SJCRH30 (cell line): ENCODE measurements at places on chromosomes 2 and 18.

DNA sequence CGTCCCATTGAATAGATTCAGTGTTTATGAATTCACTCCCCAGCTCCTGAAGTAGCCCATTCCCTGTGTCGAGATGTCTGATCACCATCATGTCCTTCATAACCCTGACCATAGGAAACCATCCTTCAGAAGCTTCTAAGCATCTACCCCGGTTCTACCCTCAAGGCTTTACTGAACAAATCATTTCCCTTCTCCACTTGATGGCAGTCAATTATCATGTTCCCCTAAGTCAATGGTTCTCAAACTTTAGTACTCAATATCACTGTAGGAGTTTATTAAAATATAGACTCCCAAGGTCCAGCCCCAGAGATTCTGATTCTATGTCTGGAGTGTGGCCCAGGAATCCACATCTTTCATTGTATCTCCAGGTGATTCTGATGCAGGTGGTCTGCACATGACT lies 228.4 kb upstream of the SP5 start:
- DNase-seq, result no peak

DNA sequence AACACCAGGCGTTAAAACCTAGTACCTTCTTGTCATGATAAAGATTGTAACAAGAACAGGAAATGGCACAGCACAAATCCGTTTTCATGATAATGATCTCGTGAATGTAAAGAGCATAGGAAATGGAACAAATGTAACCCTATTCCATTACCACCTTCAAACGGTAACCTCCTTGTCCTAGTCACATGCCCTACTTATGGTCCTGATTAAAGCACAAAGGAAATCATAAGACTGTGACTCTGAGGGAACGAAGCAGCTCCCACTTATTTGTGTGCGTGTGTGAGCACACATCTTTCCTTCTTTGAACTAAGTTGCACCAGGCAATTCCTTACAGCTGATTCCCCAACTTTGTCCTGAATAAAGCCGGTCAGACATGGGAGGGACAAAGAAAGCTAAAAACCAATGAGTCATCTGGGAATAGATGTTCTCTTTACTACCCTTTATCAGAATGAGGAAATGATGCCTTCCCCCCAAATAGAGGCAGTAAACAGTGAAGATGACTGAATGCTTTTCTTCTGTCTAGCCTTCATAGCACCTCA lies 192.6 kb downstream of the IKZF2 start:
- no peak for DNase-seq

DNA sequence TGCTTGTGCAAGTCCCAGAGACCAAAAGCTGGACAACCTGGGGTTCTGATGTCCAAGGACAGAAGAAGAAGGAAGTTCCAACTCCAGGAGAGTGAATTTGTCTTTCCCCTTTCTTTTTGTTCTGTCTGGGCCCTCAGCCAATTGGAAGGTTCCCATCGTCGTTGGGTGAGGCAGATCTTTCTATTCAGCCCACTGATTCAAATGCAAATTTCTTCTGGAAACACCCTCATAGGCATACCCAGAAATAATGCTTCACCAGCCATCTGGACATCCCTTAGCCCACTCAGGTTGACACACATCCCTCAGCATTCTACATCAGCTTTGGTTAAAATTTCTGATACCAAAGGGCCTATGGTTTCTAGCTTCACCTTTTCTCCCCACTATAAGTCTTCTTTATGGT lies 156.5 kb downstream of the SP3 start:
- DNase-seq, result no peak

- DNase-seq, result no peak
Observed at GRCh38 chr2:16196687-16197503, 256.5 kb downstream of the MYCN start.

GRCh38 chr2:10415640-10416039 lies 32.5 kb downstream of the ODC1 start:
- no peak for DNase-seq

DNA sequence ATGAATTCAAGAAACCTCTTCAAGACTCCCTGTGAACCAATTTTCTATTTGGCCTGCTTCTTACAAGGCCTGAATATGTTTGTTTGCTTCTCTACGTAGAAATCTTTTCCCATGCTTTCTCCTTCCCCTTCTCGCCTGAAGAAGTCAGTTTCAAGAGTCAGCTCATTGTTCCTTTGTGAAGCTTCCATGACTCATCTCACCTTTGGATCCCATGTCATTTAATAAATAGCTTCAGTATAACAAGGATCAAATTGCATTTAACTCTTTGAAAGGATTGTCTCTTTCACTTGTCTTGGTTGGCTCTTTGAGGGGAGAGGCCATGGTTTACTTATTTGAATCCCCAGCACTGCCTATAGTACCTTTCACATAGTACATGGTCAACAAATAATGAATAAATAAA lies 28.4 kb downstream of the CPS1 start:
- no peak for DNase-seq

GRCh38 chr2:226423498-226423960 lies 376.1 kb downstream of the IRS1 start:
- peak; percentile 54 for DNase-seq

DNA sequence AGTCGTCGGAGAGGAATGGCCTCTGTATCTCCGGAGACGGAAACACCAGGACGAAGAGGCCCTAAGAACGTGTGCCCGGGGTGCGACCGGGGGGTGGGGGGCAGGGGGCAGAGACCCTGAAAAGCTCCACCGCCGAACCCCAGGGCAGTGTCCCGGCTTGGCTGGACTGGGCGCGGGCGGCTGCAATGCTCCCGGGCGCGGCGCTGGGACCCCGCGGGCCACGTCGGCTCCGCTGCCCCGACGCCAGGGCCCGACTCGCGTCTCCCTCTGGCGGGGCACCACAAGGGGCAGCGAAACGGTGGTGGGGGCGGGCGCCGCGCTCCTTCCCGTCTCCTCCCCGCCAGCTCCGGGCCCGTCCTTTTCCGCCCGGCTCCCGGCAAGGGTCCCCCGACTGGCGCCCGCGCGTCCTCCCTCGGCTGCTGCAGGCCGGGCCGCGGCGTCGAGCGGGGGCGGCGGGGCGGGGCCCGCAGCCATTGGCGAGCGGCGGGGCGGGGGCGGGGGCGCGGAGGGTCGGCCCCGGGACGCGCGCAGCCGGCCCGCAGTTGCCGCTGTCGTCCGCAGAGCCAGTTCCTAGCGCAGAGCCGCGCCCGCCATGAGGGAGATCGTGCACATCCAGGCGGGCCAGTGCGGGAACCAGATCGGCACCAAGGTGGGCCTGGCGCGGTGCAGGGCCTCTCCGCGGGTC lies at the start of gene TUBB6:
Gene TUBB6 (plus strand): TSS at position 541 of the 685 bp plus-strand sequence. CDS start 52 bp downstream, at position 593.
- DNase-seq, result peak; percentile 61

- DNase-seq, result no peak
Observed at GRCh38 chr2:164187121-164187520, 434.2 kb downstream of the GRB14 start.

GRCh38 chr18:24214144-24214543 lies 75.3 kb downstream of the CABYR start:
- DNase-seq, result no peak

DNA sequence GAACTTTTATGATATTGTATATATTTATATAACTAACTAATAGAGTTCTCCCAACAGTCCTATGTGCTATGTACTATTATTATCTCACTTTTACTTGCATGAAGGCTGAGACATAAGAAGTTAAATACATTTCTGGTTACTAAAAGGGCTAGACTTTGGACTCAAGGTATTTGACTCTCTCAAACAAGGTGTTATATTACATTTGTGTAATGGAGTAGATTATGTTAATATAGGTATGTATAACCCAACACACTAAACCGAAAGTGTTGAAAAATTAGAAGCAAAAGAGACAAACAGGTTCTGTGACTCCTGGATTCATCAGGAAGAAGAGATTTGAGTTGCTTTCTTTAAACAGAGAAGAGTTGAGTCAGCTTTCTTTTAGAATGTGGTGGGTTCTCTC lies 733.6 kb upstream of the ZEB2 start:
- DNase-seq, result no peak

DNA sequence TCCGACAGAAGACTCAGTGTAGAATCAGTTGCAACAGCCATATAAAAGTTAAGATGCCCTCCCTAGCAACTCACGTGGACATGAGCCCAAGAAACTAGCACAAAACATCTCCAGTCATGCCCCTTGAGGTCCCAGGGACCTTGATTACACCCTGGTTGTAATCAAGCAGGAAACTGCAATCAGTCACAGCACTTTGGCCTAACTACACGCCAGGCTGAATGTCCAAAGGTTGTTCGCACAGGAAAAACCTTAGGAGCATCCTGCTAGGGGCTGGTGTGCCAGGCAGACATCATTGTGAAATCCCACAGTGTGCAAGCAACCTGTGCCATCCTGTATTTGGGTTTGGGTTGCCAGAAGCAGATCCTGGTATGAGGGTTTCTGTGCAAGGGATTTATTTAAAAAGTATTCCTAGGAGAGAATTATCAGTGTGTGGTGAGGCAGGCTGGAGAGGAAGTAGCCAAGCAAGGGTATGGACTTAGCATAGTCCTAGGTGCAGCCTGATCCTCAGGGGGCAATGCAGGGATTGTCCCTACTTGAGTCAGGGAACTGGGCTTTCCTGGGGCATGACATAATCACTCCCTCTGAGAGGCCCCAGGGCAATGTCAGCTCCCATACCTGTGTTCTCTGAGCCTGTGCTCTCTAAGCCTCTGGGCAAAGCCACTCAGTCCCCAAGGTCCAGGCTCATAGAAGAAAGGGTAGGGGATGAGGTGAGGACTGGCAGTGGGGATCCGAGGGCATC lies 17.8 kb upstream of the SULT1C2 start:
- DNase-seq, result no peak

DNA sequence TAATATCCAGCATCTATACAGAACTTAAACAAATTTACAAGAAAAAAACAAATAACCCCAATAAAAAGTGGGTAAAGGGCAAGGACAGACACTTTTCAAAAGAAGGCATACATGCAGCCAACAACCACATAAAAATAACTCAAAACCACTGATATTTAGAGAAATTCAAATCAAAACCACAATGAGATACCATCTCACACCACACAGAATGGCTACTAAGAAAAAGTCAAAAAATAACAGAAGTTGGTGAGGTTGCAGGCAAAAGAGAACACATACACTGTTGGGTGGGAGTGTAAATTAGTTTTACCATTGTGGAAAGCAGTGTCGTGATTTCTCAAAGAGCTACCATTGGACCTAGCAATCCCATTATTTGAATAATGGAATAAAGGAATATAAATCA lies 1973.9 kb upstream of the LRRTM1 start:
- no peak for DNase-seq

- no peak for DNase-seq
Observed at GRCh38 chr2:30757749-30758148, 49.5 kb downstream of the CAPN13 start.

GRCh38 chr2:59044736-59045135 lies 803.6 kb upstream of the FANCL start:
- DNase-seq, result no peak

DNA sequence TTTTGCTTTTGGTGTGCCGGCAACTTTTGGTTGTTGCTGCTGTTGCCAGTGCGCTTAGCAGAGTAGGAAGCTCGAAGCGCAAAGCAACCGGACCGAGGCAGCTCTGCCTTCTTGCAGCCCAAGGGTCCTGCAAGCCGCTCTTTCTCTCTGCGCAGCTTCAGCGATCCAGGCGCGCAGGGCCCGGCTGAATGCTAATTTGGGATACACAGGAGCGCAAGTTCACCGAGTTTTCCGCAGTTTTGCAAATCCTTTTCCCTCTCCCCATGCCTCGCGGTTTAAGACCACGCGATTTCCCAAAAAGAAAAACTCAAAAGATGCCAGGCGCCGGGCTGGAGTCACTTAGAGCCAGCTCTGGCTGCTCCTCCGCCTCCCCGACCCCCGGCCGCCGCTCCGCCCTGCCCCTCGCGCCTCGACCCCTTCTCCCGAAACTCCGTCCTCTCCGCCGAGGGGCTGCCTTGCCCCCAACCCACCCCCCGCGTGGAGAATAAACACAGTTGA lies 13.5 kb upstream of the SIX3 start:
- no peak for DNase-seq

GRCh38 chr2:182240862-182241371 lies 185.9 kb downstream of the PDE1A start:
- DNase-seq, result no peak

DNA sequence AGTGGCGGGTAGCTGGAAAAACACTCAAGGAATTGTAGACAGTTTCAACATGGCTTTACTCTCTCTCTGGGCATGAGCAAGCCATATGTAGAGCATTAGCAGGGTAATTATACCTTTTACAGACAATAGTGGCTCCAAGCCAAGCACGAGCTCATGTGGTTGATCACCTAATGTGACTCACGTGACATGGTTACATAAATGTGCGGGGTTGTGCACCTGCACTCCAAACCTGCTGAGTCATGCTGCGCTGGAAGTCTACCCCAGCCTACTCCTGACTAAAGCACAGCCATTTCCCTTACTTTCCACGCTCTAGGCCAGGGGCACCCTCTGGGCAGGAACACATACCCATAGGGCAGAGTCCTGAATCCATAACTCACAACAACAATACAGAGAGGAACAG lies 232.8 kb downstream of the MBD5 start:
- peak; percentile 9 for DNase-seq

- no peak for DNase-seq
Observed at GRCh38 chr2:88521445-88522073, 69.1 kb upstream of the FOXI3 start.

DNA sequence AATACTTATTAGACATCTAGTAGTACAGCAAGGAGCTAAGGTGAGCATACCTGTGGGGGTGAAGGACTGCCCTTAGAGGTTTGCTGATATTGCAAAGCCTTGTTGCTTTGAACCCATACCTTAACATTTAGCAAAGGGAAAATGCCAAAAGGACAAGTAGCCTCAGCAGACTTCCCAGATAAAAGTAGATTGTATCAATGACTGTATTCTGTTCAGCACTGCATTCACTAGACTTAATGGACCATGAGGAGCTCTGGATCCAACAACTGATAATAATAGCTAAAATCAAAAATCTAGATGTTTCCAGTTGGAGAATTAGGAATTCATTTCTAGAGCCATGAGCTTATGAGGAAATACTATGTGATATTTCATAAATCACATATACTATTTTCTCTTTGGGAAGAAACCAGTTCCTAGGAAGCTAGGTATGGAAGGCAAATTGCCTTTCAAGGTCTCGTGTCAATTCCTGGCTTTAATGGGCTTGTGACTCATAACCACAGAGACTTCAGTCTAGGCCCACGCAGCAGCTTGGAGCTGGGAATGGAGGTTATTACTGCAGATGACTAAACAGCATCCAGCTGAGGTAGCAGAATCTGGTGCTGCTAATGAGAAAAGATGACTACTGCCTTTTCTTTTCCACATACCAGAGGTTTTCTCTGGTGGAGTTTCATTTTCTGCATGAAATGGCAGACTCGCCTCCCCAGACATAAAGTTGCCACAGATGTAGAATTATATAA lies 191.2 kb upstream of the NABP1 start:
- peak; percentile 62 for DNase-seq

DNA sequence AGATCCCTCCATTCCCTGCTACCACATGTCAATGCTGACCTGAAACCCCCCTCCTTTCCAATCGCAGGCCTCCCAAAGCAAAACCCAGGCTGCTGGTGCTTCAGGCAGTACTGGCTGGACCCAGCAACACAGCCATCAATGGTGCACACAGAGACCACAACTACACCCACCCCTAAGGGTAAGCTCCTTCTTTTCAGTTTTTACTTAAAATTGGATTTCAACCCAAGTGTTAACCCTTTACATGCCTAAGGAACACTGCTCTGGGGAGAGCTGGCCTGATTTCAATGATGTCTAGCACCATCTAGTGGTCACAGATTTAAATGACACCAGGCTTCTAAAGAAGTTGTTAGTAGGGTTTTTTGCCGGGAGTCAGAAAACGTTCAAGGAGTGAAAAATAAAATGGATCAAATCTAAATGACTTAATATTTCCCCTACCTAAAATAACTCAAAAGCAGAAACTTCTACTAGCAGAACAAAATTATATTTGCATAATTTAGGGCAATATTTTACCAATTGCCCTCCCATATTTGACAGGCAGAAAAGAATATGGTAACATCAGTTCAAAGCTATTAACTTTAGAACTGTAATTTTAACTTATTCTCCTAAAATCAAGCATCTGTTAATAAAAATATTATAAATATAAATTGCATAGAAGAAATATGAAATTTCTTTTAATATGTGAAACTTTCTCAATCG lies 24.6 kb downstream of the FECH start:
- peak; percentile 11 for DNase-seq
